Kidney tubule cell (primary cell): ENCODE measurements at places on chromosomes 12 and 14.

- peak; percentile 96 for DNase-seq
Measured at GRCh38 chr14:22184157-22184829, 404.7 kb downstream of the DAD1 start.

DNA sequence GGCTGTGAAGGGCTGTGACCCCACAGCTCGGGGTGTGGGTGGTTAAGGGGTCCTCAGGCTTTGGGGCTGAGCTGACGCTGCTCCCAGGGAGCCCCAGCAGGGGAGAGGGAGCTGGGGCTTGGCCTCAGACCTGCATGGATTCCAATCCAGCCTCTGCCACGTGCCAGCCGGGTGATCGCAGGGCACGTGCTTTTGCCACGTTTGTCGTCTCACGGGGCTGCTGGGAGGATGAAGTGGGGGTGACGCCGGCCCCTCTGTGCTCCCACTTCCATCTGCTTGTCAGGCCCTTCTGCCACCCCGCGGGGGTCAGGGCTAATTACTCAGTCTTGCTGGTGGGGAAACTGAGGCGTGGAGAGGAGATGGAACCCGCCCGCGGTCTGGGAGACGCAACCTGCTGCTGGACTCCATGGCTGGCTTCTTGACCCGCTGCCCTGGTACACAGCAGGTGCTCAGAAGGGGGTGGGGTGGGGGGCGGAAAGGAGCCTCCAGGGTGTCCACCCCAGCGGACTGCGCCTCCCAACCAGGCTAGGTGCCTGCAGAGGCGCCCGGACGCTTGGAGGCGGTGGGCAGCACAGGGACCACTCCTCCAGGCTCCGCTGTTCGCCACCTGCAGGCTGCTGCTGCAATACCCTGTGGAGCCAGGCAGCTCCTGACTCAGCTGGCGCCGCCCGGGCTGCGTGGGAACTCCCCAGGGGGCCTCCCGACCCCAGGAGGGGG is 36.4 kb upstream of the PRIMA1 start:
- DNase-seq, result no peak

DNA sequence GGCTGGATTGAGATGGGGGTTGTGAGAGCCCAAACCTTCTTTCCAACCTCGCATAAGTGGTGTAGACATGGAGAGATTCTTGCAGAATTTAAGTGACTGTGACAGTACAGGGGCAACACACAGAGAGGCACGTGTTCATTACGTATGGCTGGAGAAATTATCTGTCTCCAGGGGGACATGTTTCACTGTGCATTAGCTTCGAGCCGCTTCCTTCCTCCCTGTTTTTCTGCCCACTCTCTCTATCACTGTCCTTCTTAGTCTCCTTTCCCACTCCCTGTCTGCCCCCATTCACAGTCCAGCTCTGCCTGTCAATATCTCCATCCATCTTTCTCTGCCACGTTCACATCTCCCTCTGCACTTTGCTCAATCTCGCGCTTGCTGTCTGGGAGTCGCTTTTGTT is 11.5 kb upstream of the C14orf93 start:
- no peak for DNase-seq

GRCh38 chr12:20211981-20212421 is 156.3 kb upstream of the PDE3A start:
- peak; percentile 20 for DNase-seq

DNA sequence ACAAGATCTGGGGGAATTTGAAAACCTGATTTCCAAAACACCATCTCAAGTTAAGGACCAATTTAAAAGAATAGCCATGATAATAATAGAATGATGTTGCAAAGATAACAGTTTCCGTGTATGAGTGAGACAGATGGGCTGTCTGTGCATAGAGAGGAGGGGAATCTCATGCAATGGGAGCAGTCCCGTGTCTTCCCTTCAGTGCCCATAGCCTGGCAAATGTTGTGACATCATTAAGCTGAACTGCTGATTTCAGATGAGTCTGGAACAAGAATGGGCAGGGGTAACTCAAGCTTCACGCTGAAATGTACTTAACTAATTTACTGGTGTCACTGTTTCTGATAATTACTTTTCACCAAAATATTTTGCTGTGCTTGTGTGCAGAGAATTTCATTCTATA is 454.0 kb downstream of the FOXG1 start:
- no peak for DNase-seq
